ENCODE measurements at places on chromosomes 7 and 10.

GRCh38 chr7:1979591-1980560, 252.9 kb downstream of the MAD1L1 start:
- DNase-seq = no peak

GRCh38 chr10:12564173-12564572, 214.8 kb downstream of the CAMK1D start:
- DNase-seq = peak; percentile 24

- no peak for DNase-seq
These were observed 194.0 kb upstream of the PRPS1L1 start for GRCh38 chr7:18221377-18222293.

GRCh38 chr10:12420530-12421120, 71.3 kb downstream of the CAMK1D start:
- DNase-seq = no peak
